ENCODE measurements at places on chromosomes 6 and 20. TPM values are rescaled to one million over a fixed set of nuclear protein-coding genes. Genes with fewer than 3 reads are reported as not detected.

DNA sequence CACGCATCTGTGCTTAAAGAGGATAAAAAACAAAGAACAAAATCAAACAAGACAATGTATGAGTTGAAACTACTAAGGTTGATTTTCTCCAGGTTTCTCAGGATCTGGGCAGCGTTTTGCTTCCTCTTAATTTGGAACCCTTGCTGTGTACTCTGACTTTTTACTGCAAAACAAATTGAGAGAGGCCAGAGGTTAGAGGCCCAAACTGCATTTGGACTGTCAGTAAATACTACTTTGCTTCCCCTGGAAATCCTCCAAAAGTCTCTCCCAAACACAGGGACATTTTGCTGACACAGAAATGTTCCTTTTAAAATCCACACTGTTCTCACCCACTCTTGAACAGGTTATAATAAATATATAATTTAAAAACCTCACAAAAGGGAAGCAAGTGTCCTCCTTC is 1.1 kb downstream of the ARG1 start:
- DNase-seq, result no peak
- no peaks in the 10 kb centered on the region for H3K4me1 ChIP-seq
- no peak overlapping the region for H3K27ac ChIP-seq
- H3K4me3 ChIP-seq, result no peak overlapping the region

GRCh38 chr6:28880894-28881780 is 42.6 kb downstream of the TRIM27 start:
- peaks cover 24% of the 10 kb centered on the region for H3K4me1 ChIP-seq
- no peaks in the 10 kb centered on the region for H3K36me3 ChIP-seq
- no peak overlapping the region for H3K27ac ChIP-seq
- no peaks in the 10 kb centered on the region for H3K27me3 ChIP-seq
- peak; percentile 71 for DNase-seq

DNA sequence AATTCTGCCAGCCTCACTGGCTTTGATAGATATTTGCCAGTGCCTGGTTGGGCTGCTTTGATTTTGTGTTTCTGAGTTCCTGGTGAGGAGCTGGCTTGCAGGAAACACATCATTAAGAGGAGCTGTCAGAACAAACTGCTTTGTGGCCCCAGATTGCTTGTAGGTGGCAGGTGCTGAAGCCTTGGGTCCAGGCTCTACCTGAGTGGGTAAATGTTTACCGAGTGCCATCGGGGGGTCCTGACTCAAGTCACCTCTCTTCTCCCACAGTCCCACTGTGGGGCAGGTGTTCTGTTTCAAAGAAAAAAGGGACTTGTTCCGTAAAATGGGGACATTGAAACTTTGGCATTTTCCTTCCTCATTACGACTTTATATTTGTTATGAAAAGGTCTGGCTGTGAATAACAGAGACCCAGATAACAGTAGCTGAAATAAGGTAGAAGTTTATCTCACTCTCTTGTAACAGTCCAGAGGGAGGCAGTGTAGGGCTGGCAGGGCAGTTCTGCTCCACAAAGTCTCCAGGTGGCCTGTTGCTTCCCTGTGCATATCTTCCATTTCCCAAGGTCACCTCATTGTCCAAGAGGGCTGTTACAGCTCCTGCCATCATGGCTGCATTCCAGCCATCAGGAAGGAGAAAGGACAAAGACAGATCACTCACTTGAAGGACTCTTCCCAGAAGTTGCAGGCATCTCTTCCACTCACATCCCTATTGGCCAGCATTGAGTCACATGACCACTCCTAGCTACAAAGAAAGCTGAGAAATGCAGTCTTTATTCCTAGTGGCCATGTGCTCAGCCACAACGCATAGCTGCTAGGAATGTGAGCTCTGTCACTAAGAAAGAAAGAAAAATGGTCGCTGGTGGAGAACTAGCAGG is 149.9 kb upstream of the KCNG1 start:
- peaks cover 8% of the 10 kb centered on the region for H3K27me3 ChIP-seq
- no peak overlapping the region for H3K4me3 ChIP-seq
- no peak for DNase-seq
- H3K36me3 ChIP-seq, result no peaks in the 10 kb centered on the region
- H3K4me1 ChIP-seq, result no peaks in the 10 kb centered on the region
- no peak overlapping the region for H3K27ac ChIP-seq

The CASP8AP2 gene
- total RNA-seq, result 17.3 TPM

- H3K27ac ChIP-seq, result no peak overlapping the region
- H3K4me1 ChIP-seq, result no peaks in the 10 kb centered on the region
- DNase-seq, result no peak
- H3K4me3 ChIP-seq, result no peak overlapping the region
Observed at GRCh38 chr6:45115696-45116095, 212.4 kb upstream of the RUNX2 start.

- no peaks in the 10 kb centered on the region for H3K36me3 ChIP-seq
- H3K27ac ChIP-seq, result no peak overlapping the region
- H3K4me3 ChIP-seq, result no peak overlapping the region
- no peaks in the 10 kb centered on the region for H3K4me1 ChIP-seq
- no peaks in the 10 kb centered on the region for H3K27me3 ChIP-seq
Observed at GRCh38 chr20:55947701-55948100, 57.6 kb downstream of the CBLN4 start.

- peaks cover 34% of the 10 kb centered on the region for H3K4me1 ChIP-seq
- DNase-seq, result peak; percentile 94
- peak within 1 kb of the TSS; percentile 74 for H3K27ac ChIP-seq
- H3K27me3 ChIP-seq, result no peaks in the 10 kb centered on the region
Observed at GRCh38 chr20:64255361-64256281, at the start of gene PCMTD2. Gene PCMTD2 (plus strand): TSS chr20:64255748. CDS start chr20:64259966, 4,218 bp downstream.

DNA sequence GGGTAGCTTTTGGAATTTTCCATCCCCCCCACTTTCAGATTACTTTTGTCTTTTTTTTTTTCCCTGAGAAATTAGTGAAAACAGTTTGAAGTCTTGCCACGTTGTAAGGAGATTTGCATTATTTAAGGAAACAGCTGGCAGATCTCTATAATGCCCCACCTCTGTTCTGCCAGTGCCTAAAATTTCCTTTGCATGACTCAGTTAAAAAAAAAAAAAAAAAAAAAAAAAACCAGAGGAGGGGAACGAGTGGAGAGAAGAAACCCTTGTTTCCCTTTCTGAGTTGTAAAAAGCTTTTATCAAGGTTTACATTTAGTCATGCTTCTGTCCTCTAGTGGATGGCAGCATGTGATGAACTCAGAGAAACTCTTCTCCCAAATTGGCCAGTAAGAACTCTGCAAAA is 33.5 kb downstream of the CARMIL1 start:
- no peaks in the 10 kb centered on the region for H3K4me1 ChIP-seq
- H3K27ac ChIP-seq, result no peak overlapping the region
- no peaks in the 10 kb centered on the region for H3K36me3 ChIP-seq
- H3K27me3 ChIP-seq, result no peaks in the 10 kb centered on the region
- no peak overlapping the region for H3K4me3 ChIP-seq

- peak; percentile 69 for DNase-seq
- H3K27me3 ChIP-seq, result no peaks in the 10 kb centered on the region
- no peak overlapping the region for H3K27ac ChIP-seq
- H3K4me3 ChIP-seq, result no peak overlapping the region
- H3K36me3 ChIP-seq, result no peaks in the 10 kb centered on the region
Observed at GRCh38 chr20:44733341-44734069, 12.2 kb upstream of the KCNK15 start.

GRCh38 chr6:24589334-24589733 is 56.7 kb downstream of the KIAA0319 start:
- H3K4me3 ChIP-seq, result no peak overlapping the region
- no peak overlapping the region for H3K27ac ChIP-seq
- H3K36me3 ChIP-seq, result no peaks in the 10 kb centered on the region
- H3K27me3 ChIP-seq, result peaks cover 3% of the 10 kb centered on the region
- no peaks in the 10 kb centered on the region for H3K4me1 ChIP-seq

The IL20RA gene
- not detected for total RNA-seq

The PBOV1 gene
- total RNA-seq, result not detected

DNA sequence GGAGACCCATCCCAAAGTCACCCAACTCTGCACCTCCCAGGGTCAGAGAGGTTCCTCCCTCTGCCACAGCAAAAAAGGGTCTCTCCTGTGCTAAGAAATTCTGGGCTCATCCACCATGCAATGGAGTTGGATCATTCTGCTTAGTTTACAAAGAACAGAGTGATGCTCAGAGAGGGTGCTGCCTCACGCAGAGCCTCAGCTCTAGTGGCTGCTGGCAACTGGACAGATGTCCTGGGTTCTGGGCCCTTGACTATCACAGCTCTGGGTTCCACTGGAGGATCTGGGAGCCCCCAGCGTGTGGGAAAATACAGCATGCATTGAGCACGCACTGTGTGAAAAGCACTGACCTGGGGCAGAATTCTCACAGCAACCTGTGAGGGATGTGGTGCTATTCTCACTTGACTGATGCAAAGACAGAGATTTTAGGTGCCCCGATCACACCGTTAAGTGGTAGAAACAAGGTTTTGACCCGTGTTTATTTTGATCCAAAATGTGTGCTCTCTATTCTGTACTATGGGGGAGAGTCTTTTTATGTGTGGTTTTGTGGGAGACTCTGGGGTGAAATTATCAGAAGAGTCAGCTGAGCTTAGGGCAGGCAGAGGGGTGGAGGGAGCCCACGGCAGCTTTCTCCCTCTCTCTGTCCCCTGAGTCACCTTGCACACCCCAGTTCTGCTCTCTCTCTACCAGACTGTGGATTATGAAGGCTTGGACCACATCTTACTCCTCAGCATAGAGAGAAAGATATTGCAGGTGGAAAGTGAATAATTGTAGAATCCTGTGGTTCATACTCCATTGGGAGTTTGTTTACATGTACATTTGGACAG is 19.9 kb downstream of the TREML4 start:
- peaks cover 13% of the 10 kb centered on the region for H3K4me1 ChIP-seq
- no peaks in the 10 kb centered on the region for H3K36me3 ChIP-seq
- H3K27ac ChIP-seq, result no peak overlapping the region
- H3K4me3 ChIP-seq, result no peak overlapping the region

- H3K27ac ChIP-seq, result no peak overlapping the region
- no peaks in the 10 kb centered on the region for H3K36me3 ChIP-seq
- peaks cover 79% of the 10 kb centered on the region for H3K27me3 ChIP-seq
- peaks cover 32% of the 10 kb centered on the region for H3K4me1 ChIP-seq
- no peak overlapping the region for H3K4me3 ChIP-seq
- no peak for DNase-seq
Observed at GRCh38 chr6:100468016-100468622, 3.4 kb upstream of the SIM1 start.

DNA sequence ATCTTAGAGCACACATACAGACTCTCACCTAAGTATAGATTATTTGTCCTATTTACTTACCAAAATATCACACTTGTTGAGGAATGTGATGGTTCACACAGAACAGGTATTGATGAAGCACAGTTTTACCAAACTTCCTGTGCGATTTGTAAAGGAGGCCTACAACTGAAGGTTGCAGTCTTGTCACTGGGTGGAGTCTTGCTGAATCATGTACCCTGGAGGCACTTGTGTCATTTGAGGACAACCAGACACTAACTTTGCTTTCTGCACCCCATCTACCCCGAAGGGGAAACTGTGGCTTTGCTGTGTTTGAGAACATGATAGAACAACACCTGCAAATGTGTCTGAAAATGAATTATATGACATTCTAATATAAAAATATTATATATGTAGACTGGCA is 32.4 kb upstream of the HINT3 start:
- H3K27ac ChIP-seq, result no peak overlapping the region
- H3K4me1 ChIP-seq, result peaks cover 3% of the 10 kb centered on the region
- no peak for DNase-seq
- H3K27me3 ChIP-seq, result no peaks in the 10 kb centered on the region
- peaks cover 86% of the 10 kb centered on the region for H3K36me3 ChIP-seq

DNA sequence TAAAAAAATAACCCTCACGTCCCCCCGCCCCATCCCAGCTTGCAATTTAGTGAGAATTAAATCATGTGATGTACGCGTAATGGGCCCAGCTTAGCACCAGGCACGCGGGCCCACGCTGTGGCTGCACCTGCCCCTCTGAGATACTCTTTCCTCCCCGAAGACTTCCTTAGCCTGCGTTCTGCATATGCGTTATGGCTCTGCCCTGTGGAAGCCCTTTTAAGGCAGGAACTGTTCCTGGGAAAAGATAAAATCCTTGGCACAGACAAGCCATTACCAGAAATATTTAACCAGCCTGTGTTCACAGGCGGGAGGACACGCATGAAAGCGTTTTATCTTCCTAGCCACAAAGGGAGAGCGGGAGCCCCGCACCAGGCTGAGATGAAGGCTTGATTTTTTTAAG is 311.0 kb downstream of the LRFN2 start:
- no peaks in the 10 kb centered on the region for H3K4me1 ChIP-seq
- no peaks in the 10 kb centered on the region for H3K27me3 ChIP-seq
- no peak for DNase-seq
- no peak overlapping the region for H3K27ac ChIP-seq
- H3K4me3 ChIP-seq, result no peak overlapping the region

DNA sequence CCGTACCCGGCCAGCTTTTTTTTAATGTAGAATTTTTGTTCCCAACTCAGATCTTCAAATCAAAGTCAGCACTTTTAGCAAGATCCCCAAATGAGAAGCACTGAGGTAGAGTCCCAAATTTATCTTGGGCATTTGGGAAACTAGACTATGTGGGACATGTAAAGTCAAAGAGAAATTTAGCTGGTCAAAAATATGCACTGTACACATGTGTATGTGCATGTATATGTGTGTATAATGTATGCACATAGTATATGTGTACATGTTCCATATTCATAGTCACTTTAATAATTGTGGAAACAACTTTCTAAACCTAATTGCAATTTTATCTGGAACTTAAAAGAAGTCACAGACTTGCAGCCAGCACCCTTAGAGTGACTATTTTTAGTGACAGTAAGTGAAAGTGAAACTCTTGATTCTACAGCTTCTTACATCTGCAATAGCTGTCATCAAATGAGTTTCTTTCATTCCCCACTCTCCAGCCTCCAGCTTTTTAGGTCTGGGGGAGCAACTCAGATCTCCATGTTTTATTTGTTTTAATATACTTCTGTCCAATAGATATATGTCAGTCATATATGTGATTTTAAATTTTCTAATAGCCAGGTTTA is 53.6 kb downstream of the CDC40 start:
- H3K4me3 ChIP-seq, result no peak overlapping the region
- no peaks in the 10 kb centered on the region for H3K4me1 ChIP-seq
- DNase-seq, result no peak
- H3K27me3 ChIP-seq, result no peaks in the 10 kb centered on the region

GRCh38 chr6:10979603-10980002 is 64.5 kb downstream of the ELOVL2 start:
- no peak overlapping the region for H3K27ac ChIP-seq
- no peaks in the 10 kb centered on the region for H3K36me3 ChIP-seq
- H3K4me3 ChIP-seq, result no peak overlapping the region
- no peak for DNase-seq
- H3K27me3 ChIP-seq, result no peaks in the 10 kb centered on the region

- DNase-seq, result no peak
- no peaks in the 10 kb centered on the region for H3K4me1 ChIP-seq
- peaks cover 2% of the 10 kb centered on the region for H3K27me3 ChIP-seq
- no peak overlapping the region for H3K4me3 ChIP-seq
- no peak overlapping the region for H3K27ac ChIP-seq
Observed at GRCh38 chr6:14200047-14200446, 82.5 kb downstream of the CD83 start.
